ENCODE measurements at places on chromosomes 6 and 20.

GRCh38 chr20:47719625-47720024 is 65.7 kb downstream of the SULF2 start:
- no peak for DNase-seq

DNA sequence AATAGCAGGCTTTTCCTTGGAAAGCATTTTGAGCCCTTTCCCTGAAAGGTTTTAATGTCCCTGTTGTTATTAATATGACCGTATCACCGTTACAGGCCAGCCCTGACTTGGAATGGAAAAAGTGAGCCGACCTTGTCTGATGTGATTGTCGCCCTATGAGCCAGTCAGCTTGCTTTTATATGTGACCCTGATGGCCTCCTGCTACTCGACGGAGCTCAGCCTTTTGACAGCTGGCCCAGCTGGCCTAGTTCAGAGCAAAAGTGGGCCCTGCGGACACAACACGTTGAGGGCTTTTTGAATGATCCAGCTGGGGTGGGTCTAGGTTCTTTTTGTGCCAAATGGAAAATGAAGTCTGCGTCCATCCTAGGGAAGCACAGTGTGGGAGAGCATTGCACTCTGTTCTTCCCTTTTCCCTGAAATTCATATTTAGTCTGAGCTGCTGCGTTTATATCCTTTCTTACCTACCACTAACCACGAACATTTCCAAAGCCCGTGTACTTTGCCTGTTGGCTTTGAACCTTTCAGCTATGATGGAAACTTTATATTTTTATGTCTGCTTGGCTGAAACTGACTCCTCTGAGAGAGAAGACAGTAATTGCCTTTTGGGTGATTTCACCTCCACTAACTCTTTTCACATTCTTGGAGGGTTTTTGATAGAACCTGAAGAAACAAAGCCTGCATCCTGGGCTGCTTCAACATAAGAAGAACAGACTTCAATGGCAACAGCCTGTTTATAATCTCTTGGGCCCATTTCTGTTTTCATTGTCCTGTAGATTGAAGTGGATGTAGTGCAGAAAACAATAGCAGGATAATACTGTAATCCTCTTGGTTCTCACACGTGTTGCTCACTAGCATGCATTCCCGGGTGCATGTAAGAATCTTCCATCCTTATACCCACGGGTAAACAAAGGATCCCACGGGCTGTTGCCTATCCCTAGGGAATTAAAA is 121.8 kb upstream of the HDGFL1 start:
- peak; percentile 66 for DNase-seq

DNA sequence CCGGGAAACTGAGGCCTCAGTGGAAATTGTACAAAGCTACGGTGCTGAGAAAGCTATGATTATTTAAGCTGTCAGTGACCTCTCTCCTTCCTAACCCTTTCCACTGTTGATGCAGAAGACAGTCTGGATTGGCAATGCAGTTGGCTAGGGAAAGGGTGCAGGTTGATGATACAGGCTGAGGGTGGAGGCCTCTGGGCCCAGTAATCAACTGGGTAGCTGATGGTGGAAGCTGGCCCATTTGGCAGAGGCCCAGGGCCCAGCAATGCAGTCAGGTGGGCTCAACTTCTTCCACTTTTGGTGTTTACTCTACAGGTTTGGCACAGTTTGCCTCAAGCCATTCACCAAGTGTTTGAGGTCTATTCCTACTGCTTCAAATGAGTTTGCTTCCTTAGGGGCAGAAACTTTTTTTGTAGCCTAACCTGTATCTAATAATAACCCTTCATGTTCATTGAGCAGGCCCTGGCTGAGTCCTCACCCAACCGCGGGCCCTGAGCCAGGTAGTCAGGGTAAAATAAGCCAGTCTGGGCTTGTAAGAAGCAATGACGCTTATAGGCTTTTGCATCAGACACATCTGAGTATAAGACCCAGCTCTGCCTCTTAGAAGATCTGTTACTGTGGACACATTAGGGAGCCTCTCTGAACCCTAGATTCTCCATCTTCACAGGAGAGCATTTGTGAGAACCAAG is 12.1 kb downstream of the BCL2L1 start:
- no peak for DNase-seq

- DNase-seq, result no peak
Measured at GRCh38 chr6:135240711-135241110, 59.6 kb downstream of the MYB start.

DNA sequence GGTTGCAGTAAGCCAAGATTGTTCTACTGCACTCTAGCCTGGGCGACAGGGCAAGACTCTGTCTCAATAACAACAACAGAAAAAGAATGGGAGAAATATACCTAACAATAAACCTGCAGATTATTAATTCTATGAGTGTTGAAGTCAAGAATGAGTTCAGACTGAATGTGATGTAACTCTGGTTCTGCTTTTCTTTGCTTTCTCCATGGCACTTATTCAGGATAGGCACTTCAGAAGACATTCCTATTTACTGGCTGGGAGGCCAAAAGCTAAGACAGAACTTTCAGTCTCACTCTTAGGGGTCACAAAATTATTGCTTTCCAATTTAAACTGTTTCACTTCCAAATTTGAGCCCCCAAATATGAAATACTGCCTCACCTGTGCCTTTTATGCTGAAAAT is 15.7 kb upstream of the PRIM2 start:
- no peak for DNase-seq

- no peak for DNase-seq
Measured at GRCh38 chr20:21569586-21569985, 55.7 kb upstream of the NKX2-2 start.

- DNase-seq, result no peak
Measured at GRCh38 chr6:40336940-40337760, 250.0 kb downstream of the LRFN2 start.

DNA sequence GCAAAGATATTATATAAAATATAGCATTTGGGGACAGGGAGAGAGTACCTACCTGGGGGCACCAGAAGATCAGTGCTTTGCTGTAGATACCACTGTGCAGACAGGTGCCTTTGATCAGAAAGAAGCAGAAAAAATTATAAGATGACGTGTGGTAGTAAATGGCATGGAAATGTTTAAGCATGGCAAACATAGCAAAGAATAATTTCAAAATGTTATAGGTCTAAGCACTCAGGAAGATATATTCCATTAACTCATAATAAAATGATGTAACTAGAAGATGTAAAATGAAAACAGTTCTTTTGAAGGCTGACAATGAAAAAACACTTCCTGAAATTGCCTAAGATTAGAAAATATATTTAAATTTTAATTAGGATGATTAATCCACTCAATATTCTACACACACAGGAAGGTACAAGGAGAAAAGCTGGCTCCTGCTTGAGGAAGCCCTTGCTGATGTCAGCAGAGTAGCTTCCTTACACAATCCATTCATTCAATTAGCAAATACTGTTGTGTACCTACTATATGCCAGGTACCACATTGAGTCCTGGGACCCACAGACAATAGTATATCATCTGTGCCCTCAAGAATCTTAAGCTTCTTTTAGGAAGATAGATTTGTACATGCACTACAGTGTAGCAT is 290.2 kb upstream of the CNR1 start:
- DNase-seq, result no peak

GRCh38 chr6:154041001-154041400 is 2.0 kb downstream of the OPRM1 start:
- DNase-seq, result no peak

Measured in kidney (tissue), 22 donors.